Testis (tissue), 5 donors: ENCODE measurements at places on chromosomes 6 and 20. TPM values are rescaled to one million over a fixed set of nuclear protein-coding genes. Genes with fewer than 3 reads are reported as not detected.

- no peak overlapping the region for H3K27ac ChIP-seq
- DNase-seq, result no peak
- no peaks in the 10 kb centered on the region for H3K36me3 ChIP-seq
- H3K27me3 ChIP-seq, result no peaks in the 10 kb centered on the region
Measured at GRCh38 chr6:165906736-165907135, 243.7 kb upstream of the PDE10A start.

PAK5 gene
- 0.21 TPM for polyA plus RNA-seq

DLL1 gene
- 2.8 TPM for polyA plus RNA-seq

STX11 gene
- polyA plus RNA-seq, result 4.6 TPM

GRCh38 chr6:167574431-167575151 is 249.7 kb downstream of the TTLL2 start:
- H3K4me3 ChIP-seq, result peak overlapping the region; percentile 19
- no peaks in the 10 kb centered on the region for H3K27me3 ChIP-seq
- H3K36me3 ChIP-seq, result no peaks in the 10 kb centered on the region
